ENCODE measurements at places on chromosomes 7 and 10.

- DNase-seq: no peak
Measured at GRCh38 chr7:121537031-121537430, 140.9 kb upstream of the FAM3C start.

DNA sequence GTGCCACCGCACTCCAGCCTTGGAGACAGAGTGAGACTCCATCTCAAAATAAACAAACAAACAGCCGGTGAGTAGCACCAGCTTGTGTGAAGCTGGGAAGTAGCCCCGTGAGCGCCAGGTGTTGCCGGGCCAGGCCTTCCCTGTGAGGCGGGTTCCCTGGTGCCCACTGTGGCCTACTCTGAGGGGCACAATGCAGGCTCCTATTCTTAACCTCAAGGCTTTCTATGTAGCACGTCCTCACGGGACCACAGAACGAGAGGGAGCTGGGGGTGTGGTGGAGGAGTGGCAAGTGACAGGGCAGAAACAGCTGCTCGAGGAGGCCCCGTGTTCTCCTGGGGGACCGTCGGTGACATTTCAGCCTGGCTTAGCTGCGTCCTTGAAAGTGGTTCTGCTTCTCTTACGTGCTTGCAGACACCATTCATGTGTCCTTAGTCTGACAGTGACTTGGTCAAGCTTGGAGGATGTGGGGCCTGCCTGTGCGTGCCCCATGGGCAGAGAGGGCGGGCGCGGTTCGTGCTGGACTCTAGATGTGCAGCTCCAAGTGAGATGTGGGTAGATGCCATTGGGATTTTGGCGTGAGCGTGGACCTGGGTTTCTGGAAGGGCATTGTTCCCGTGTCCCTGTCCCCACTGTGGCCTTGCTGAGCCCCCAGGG lies 116.6 kb downstream of the NKX6-2 start:
- DNase-seq: no peak

GRCh38 chr10:2119316-2119715 lies 382.0 kb upstream of the ADARB2 start:
- no peak for DNase-seq

DNA sequence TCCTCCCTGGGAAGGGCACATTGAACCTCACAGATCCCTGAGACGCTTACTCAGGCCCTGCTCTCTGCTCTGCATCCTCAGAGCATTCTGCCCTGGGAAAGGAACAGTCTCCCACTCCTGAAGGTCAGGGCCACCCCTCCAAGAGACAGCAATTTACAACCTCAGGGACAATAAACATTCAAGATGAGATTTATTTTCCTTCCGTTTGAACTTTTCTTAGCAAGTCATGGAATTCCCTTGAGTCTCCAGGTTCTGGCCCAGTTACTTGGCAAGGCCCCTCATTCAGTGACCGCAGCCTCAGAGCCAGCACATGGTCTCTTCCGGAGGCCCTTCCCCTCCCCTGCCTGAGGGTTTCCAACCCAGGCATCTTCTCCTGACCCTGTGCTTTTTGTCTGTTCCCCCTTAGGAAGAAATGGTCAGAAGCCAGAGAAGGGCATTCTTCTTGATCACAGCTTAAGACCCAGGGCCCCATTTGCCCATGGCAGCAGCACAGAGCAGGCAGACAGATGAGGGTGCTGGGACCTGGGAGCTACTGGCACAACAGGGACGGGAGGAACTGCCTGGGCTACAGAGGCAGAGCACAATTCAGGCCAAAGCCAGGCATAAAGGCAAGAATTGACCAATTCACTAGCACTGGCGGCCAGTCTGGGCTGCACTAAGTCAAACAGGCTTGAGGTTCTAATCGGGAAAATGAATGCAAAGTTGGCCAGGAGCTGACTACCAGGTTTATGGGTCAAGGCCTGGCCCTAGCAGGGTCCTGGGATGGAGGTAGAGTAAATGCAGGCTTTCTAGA lies 56.7 kb downstream of the VSTM4 start:
- DNase-seq: no peak

GRCh38 chr7:116786791-116787443 lies 75.5 kb upstream of the CAPZA2 start:
- no peak for DNase-seq

DNA sequence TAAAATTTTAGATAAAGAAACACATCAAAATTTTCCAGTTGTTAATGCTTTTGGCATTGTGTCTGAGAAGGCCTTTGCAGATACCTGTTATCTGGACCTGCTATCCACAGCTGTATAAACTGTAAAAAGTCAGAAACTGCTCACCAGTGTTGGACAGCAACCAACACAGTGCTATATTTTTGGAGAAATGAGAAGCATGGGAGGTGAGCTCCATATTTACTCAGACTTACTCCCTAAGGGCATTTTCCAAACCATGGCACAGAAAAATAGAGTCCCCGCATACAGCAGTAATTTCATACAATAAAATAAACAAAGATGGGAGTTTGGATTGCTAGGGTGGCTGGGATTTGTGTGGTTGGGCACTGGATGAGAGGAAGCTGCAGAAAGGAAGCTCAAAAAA lies 136.3 kb upstream of the GLI3 start:
- DNase-seq: no peak

DNA sequence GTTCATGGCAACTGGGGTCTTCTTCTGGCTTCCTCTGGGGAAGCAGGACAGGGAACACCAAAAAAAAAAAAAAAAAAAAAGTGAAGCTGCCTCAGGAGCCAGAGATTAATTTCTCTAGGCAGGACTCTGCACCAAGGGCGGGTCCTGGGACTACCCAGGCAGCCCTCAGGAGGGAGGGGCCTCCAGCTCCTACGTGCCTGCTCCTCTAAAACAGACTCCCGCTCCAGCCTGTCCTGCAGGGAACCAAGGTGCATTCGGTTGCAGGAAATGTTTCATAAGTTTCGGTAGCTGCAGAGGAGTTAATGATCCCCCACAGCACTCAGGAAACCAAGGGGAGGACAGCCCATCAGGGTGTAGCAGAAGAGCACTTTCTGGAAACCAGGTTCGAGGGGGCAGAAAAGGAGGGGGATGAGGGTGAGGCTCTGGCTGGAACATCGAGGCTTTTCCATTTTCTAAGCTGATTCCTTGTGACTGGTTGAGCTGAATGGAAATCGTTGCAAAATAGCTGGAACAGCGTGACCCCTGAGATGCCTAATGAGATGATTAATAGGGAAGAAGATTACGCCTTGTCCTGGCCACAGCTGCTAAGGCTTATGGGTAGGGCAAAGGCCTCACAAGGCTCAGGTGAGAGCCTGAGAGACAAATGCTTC lies 84.2 kb downstream of the STRA8 start:
- no peak for DNase-seq

DNA sequence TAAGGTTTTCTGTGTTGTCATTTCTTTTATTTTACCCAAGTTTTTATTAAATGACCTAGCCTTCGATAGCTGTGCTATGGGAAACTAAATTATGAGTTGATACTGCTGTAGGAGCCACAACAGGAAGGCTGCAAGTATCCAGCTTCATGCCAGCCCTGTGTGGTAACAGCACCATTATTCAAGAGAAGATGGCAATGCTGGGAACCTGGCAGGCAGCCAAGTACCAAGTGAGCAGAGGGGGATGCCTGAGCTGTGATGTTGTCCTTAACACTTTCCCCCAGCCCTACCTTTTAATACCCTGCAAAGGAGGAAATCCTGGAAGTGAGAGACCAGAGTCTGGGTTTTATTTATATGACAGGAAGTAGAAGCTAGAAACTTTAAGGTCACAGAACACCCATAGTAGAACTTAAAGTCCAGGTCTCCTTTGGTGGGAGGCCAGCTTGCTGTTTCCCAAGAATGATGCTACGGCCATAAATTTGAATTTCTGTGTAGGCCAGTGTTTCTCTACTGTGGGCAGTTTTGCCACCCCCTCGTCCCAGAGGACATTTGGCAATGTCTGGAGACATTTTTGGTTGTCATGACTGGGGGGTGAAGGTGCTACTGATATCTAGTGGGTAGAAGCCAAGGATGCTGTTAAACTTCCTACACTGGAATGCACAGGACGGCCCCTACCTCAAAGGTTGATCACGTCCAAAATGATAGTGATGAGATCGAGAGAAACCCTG lies 9.2 kb upstream of the ATXN7L1 start:
- no peak for DNase-seq

- DNase-seq: peak; percentile 5
Measured at GRCh38 chr7:21507627-21508343, 35.1 kb upstream of the DNAH11 start.
